HS-5 (cell line): ENCODE measurements at places on chromosomes 4 and X.
A peak's percentile ranks its signal among the peaks of the same experiment; 100 is the strongest.

DNA sequence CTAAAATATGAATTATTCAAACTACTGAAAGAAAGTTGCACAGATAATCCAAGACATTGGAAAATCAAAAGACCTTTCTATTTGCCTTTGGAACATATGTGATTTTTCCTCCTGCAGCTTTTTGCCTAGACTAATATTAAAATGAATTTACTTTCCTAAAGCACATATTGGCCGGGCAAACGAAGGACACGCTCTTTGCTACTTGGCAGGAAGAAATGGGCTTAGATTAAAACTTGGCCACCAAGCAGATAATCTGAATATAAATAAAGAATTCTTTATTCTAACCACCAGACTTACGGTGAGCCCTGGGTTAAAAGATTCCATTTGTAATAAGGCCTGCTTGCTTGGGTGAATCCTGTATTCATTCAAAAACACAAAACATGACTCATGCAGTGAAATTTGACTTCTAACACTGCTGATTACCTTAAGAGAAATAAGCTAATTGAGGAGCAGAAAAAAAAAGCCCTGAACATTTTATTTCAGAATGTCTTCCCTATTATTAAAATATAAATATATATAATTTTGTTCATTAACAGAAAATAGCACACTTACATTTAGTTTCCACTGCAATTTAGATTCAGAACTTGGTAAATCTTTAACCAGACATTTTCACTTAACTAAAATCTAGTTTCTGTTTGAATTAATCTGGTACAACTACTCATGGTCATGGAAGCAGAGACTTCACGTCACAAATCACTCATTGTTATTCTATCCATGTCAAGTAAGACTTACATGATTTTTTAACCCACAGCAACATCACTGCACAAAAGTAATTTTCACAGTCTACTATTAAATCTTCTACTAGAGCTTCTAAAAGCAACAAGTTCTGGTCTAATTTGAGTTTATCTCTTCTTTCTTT lies 116.1 kb upstream of the PLAC1 start:
- DNase-seq: no peak

DNA sequence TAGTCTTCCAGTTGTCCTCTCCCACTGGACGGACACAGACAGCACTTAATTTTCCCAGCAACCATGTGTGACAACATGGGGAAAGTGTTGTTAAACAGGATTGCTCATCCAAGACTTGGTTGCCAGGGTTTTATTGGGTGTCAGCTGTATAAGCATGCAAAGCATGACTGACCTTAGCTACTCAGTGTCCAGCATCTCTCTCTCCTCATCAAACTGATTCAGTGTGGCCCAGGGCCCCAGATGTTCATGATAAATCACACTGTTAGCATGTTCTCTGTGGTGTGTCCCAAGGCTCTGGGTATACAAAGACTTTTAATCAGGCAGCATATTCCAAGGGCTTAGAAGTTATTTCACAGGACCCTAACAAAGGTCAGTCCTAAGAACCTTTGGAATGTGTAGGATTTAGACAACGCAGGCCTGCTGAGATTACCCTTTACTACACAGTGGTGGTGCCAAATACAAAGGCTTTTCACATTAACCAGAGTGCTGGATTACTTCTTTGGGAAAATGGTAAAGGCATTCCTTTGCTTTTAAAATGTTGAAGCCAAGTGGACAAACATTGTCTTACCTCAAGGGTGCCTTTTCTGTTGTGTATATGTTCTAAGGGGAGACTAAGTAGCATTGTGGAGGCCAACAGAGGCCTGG lies 213.3 kb downstream of the GLUD2 start:
- no peak for DNase-seq

GRCh38 chrX:10102046-10102704 lies 54.6 kb upstream of the CLCN4 start:
- DNase-seq: no peak

GRCh38 chr4:37666625-37667071 lies 19.5 kb downstream of the RELL1 start:
- peak; percentile 84 for DNase-seq

DNA sequence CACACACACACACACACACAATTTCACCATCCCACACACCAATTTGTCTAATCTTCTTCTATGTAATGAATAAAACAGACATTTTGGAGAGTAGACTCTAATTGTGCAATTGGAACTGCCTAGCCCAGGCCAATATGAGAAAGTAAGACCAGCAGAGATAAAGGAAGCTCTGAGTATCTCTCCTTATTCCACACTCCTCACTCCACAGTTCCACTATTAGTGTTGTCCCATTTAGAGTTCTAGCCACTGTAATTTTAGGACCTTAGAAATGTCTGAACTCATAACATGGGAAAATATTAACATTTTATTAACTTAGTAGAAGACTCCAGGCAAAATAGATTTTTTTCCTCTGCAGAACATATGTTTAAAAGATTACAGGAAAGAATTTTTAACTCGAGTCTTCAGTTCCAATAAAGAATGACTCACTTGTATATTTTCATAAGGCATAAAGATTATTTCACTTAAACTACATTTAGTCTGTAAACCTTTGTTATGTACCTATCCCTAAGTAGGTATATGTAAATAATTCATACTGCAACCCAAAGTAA lies 297.6 kb upstream of the INTU start:
- no peak for DNase-seq

- DNase-seq: no peak
Measured at GRCh38 chr4:169263791-169264392, 6.9 kb downstream of the SH3RF1 start.

GRCh38 chr4:13399257-13399656 lies 84.9 kb downstream of the RAB28 start:
- peak; percentile 8 for DNase-seq

- no peak for DNase-seq
Measured at GRCh38 chr4:47913330-47913729, 1.1 kb downstream of the NFXL1 start.
